ENCODE measurements at places on chromosomes 6 and 20.

- no peak for DNase-seq
These were observed 32.3 kb upstream of the SLC23A2 start for GRCh38 chr20:5033566-5033965.

- DNase-seq: no peak
These were observed 31.4 kb downstream of the RGS17 start for GRCh38 chr6:153099636-153100035.

DNA sequence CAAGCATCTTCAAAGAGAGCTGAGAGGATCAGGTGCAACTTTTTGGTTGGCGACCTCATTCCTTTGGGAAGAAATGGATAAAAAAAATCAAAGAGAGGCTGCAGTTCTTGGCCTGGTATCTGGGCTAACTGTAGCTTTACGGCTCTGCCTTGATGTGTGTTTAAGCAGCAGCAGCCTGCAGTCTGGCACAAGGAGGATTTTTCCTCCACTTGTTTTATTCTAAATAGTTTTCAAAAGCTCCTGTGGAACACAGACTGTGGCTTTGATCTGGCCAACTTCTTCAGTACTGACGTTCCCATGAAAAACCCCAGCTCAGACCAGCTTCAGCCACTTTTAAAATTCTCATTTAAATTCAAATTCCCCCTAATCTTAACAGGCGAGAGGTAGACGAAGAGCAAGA, 137.3 kb downstream of the HDGFL1 start:
- DNase-seq: no peak

- no peak for DNase-seq
These were observed 55.3 kb upstream of the TINAG start for GRCh38 chr6:54252916-54253315.

DNA sequence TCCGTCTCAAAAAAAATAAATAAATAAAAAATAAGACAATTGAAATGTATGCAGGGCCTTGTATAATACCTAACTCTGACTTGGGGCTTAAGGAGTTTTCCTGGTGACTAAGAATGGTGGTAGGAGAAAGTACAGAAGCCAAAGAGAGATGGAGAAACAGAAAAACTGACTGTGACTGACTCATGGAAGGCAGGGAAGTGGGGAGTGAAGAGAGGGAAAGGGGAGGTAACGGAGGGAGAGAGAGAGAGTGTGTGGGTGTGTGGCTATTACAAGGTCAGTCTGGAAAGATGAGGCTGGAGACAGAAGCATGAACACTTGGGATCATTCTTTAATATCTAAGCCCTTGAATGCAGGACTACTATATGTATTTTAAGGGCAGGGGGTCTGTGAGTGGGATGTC, 38.5 kb downstream of the SNRNP48 start:
- DNase-seq: no peak

GRCh38 chr6:118708055-118708454, 56.7 kb upstream of the CEP85L start:
- peak; percentile 32 for DNase-seq

- no peak for DNase-seq
These were observed 81.2 kb downstream of the ASXL1 start for GRCh38 chr20:32439132-32439829.

DNA sequence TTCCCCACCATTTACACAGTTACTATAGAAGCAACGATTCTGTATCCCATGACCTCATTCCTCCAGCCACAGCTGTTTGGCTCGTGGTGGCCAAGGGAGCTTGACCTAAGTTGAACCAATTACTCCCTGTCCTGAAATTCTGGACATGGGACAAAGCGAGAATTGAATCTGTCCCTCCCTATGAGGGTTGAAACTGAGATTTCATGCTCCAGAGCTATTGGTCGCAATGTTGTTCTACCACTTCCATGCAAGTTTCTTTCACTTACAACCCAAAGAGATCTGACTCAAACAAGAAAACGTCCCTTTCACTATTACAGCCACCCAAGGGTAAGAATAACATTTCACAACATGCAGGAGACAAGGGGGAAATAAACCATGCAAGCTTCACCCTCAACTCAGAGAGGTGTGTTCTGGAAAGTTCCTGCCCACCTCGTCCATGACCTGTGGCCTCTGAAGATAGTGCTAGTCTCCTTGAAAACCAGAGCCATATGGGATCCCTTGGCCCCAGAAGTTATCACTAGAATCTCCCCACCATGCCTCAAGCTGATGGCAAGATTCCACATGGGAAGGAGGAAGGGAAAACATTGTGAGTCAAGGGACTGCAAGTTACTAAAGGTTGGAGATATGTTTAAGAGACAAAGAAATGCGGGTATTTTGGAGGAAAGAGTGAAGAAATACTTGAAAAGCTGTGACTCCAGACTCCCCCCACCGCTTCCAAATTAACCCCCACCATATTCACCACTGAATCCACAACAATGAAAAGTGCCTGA, 74.5 kb upstream of the SRSF6 start:
- DNase-seq: no peak
